ENCODE measurements at places on chromosomes 3 and 15.

DNA sequence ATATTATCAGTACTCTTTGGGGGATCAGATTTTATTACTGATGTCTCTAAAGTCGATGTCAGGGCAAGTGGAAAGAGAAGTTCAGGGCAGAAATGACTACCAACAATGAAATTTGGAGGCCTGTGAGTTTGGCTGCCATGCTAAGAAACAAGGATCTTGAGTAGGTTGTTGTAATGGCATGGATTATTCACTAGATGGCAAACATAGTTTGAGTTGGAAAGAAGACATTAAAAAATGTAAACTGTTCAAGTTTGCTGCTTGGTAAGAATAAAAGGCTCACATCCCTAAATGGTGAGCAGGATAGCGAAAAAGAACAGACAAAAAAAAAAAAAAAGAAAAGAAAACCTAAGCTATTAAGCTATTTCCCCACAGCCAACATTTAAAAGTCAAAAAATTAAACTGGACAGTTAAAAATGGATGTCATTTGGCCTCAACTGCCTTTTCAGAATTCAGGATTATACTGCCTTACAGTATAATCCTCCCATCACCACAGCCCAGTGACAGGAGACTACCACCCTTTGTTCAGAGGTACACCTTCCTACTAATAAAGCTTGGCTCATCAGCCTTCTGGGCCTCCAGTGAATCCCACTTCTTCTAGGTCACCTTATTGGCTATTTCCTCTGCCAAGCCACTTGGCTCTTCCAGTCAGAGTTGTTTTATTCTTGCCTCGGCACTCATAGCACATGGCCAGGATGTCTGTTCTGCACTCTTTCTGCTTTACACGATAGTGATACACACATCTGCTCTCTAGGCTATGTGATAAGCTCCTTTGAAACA, 163.7 kb downstream of the PLD1 start:
- no peaks in the 10 kb centered on the region for H3K36me3 ChIP-seq
- H3K4me3 ChIP-seq: no peak overlapping the region
- no peak for DNase-seq
- no peaks in the 10 kb centered on the region for H3K27me3 ChIP-seq

GRCh38 chr3:291646-292436, 95.3 kb downstream of the CHL1 start:
- no peak overlapping the region for H3K27ac ChIP-seq
- DNase-seq: no peak
- H3K27me3 ChIP-seq: no peaks in the 10 kb centered on the region
- no peaks in the 10 kb centered on the region for H3K36me3 ChIP-seq
- H3K4me3 ChIP-seq: no peak overlapping the region
- no peaks in the 10 kb centered on the region for H3K4me1 ChIP-seq

GRCh38 chr3:112623717-112624116, 17.2 kb downstream of the CCDC80 start:
- no peaks in the 10 kb centered on the region for H3K4me1 ChIP-seq
- no peaks in the 10 kb centered on the region for H3K36me3 ChIP-seq
- no peak overlapping the region for H3K27ac ChIP-seq

- H3K27ac ChIP-seq: no peak overlapping the region
- no peak for DNase-seq
- H3K4me1 ChIP-seq: no peaks in the 10 kb centered on the region
- peaks cover 87% of the 10 kb centered on the region for H3K36me3 ChIP-seq
- H3K27me3 ChIP-seq: no peaks in the 10 kb centered on the region
Measured at GRCh38 chr3:63991666-63992065, 31.6 kb downstream of the PSMD6 start.

DNA sequence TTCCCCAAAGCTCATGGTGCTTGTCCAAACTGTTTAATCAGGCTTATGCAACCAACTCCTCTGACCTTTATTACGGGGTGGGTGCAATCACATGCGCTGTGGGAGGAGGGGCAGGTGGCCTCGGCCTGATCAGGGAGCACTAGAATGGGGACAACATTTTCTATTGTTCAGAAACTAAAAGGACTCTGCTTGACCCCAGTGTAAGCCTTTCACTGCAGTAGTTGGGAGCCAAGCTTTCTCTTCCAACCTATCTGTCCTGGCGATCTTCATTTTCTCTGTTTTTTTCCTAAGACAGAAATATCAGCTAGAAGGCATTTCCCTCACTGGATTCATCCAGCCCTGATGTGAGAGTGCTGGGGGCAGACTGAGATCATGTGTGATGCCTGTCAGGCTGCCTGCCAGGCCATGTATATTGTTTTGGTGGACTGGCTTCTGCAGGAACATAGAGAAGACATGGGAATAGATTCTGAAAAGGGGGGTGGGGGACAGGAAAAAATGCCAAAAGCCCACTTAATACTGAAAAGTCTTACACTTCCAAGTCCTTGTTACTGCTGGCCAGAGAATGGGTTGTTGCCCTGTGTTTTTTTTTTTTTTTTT, 627.0 kb upstream of the TBL1XR1 start:
- no peaks in the 10 kb centered on the region for H3K27me3 ChIP-seq
- H3K4me1 ChIP-seq: no peaks in the 10 kb centered on the region
- H3K36me3 ChIP-seq: no peaks in the 10 kb centered on the region
- no peak overlapping the region for H3K4me3 ChIP-seq
- no peak overlapping the region for H3K27ac ChIP-seq
- DNase-seq: no peak

GRCh38 chr15:66941791-66942190, 123.6 kb upstream of the SMAD3 start:
- no peaks in the 10 kb centered on the region for H3K36me3 ChIP-seq
- no peaks in the 10 kb centered on the region for H3K27me3 ChIP-seq
- H3K4me3 ChIP-seq: no peak overlapping the region
- H3K27ac ChIP-seq: no peak overlapping the region

GRCh38 chr3:189529889-189530471, 101.2 kb upstream of the TP63 start:
- DNase-seq: no peak
- H3K36me3 ChIP-seq: no peaks in the 10 kb centered on the region
- no peaks in the 10 kb centered on the region for H3K27me3 ChIP-seq

GRCh38 chr3:149247929-149248691, 26.5 kb upstream of the CP start:
- H3K4me1 ChIP-seq: no peaks in the 10 kb centered on the region
- DNase-seq: no peak
- no peaks in the 10 kb centered on the region for H3K36me3 ChIP-seq
- H3K4me3 ChIP-seq: no peak overlapping the region
- H3K27me3 ChIP-seq: no peaks in the 10 kb centered on the region

GRCh38 chr3:29245441-29245840, 35.4 kb upstream of the RBMS3 start:
- no peaks in the 10 kb centered on the region for H3K27me3 ChIP-seq
- no peak overlapping the region for H3K27ac ChIP-seq
- no peak overlapping the region for H3K4me3 ChIP-seq
- no peaks in the 10 kb centered on the region for H3K4me1 ChIP-seq

DNA sequence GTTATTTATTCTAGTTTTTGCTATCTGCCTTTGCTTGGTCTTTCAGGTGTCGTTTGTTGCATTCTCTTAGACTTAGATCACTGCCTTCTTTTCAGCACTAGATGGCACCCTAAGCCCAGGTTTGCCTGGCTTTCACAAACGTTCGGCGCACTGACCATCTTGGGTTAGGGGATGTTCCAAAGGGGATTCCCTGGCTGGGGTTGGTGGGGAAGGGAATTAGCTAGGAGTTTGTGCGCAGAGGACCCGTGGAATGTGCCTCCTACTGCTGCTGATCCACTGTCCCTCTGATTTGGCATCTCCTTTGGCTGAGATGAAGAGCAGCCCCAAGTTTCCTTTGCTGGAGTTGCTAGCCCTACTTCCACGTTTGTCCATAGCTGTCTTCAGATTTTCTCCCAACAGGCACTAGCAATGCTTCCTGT, 33.9 kb downstream of the PFN2 start:
- H3K36me3 ChIP-seq: no peaks in the 10 kb centered on the region
- H3K4me3 ChIP-seq: no peak overlapping the region
- no peaks in the 10 kb centered on the region for H3K27me3 ChIP-seq

DNA sequence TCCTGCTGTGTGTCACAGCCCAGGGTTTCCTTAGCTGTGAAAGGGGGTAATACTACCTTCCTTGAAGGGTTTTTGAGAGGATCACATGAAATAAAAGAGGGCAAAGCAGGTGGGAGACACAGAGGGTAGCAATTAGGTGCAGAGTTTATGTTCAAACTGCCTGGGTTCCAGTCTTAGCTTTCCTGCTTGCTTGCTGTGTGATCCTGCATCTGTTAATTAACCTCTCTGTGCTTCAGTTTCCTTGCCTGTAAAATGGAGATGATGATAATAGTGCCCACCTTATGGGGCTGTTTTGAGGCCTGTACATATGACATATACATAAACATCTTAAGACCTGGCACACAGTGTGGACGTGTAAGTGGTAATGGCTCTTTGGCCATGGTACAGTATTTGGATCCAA, 35.0 kb downstream of the SPSB4 start:
- H3K4me3 ChIP-seq: no peak overlapping the region
- H3K27me3 ChIP-seq: no peaks in the 10 kb centered on the region
- H3K27ac ChIP-seq: no peak overlapping the region
- no peak for DNase-seq
- no peaks in the 10 kb centered on the region for H3K4me1 ChIP-seq
- no peaks in the 10 kb centered on the region for H3K36me3 ChIP-seq

GRCh38 chr3:212432-212831, 15.9 kb downstream of the CHL1 start:
- no peak overlapping the region for H3K4me3 ChIP-seq
- H3K4me1 ChIP-seq: no peaks in the 10 kb centered on the region
- no peaks in the 10 kb centered on the region for H3K36me3 ChIP-seq
- no peaks in the 10 kb centered on the region for H3K27me3 ChIP-seq

- no peak overlapping the region for H3K4me3 ChIP-seq
- no peaks in the 10 kb centered on the region for H3K36me3 ChIP-seq
- no peak for DNase-seq
- no peaks in the 10 kb centered on the region for H3K4me1 ChIP-seq
- no peak overlapping the region for H3K27ac ChIP-seq
- no peaks in the 10 kb centered on the region for H3K27me3 ChIP-seq
Measured at GRCh38 chr3:174777813-174778212, 81.3 kb upstream of the NAALADL2 start.

DNA sequence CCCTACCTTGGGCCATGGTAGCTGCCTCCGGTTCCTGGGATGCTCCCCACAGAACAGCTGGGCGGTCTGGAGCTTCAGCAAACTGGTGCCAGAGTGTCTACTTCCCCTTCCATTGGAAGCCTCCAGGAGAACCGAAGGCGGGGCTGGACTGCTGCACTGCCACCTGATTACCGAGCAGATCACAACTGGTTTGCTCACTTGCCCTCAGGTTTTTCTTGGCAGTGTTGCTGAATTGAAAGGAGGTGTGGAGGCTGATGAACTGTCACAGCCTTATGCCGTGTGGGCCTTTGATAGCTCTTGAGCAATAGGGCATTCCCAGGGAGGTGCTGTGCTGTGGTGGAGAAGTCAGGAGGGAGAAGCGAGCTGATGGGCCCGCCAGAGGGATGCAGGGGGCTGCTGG, at the start of gene TGM5:
Gene TGM5, minus strand, starts transcription at position 95 of the 400 bp plus-strand sequence. Its CDS starts 79 bp downstream, at position 16.
- H3K27ac ChIP-seq: no peak within 1 kb of the TSS
- H3K36me3 ChIP-seq: no peaks in the 10 kb centered on the region
- DNase-seq: no peak
- H3K27me3 ChIP-seq: no peaks in the 10 kb centered on the region

GRCh38 chr15:78387246-78388037, 47.3 kb downstream of the CRABP1 start:
- no peak for DNase-seq
- H3K4me3 ChIP-seq: no peak overlapping the region
- no peaks in the 10 kb centered on the region for H3K4me1 ChIP-seq

DNA sequence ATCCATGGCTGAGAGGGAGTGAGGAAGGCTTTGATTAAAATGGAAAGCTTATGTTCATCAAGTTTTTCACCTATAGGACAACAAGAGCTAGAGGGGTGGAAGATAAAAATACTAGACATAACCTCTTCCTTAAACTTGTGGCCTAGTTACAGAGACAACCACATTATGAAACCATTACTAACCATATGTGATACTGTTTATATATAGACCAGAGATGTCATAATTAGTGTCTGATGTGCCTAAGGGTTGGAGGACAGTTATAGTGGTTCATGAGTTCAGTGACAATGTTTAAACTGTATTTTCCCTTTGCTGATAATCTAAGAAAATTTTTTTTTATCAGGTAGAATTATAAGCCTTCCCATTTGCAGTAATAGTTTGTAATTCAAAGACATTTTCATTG, 23.7 kb downstream of the PHLDB2 start:
- H3K27ac ChIP-seq: no peak overlapping the region
- no peaks in the 10 kb centered on the region for H3K27me3 ChIP-seq
- DNase-seq: no peak
- no peaks in the 10 kb centered on the region for H3K36me3 ChIP-seq
- no peak overlapping the region for H3K4me3 ChIP-seq

DNA sequence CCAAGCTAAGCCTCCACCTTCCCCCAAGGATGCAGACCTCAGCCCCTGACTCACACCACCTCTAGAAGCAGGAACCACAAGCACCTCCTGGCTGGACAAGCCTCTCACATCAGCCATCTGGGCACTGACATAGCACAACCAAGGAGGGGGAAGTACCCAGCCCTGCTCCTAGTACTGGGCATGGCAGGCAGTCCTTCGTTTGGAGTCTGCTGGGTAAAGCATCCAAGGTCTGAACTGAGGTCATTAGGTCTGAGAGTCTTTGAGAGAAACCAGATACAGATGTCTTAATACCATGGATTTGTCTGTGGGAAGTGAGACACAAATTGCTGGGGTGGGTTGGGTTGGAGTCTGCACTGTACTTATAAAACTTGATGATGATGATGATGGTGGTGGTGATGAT, 61.8 kb downstream of the CCDC33 start:
- no peak overlapping the region for H3K4me3 ChIP-seq
- H3K36me3 ChIP-seq: no peaks in the 10 kb centered on the region
- DNase-seq: no peak
- H3K27ac ChIP-seq: no peak overlapping the region
- no peaks in the 10 kb centered on the region for H3K4me1 ChIP-seq
- no peaks in the 10 kb centered on the region for H3K27me3 ChIP-seq

- no peaks in the 10 kb centered on the region for H3K27me3 ChIP-seq
- H3K4me3 ChIP-seq: peak overlapping the region; percentile 88
- H3K27ac ChIP-seq: peak overlapping the region; percentile 92
- peaks cover 6% of the 10 kb centered on the region for H3K4me1 ChIP-seq
- no peak for DNase-seq
Measured at GRCh38 chr3:11717768-11718636, 74.3 kb upstream of the VGLL4 start.

- H3K4me1 ChIP-seq: no peaks in the 10 kb centered on the region
- no peak overlapping the region for H3K4me3 ChIP-seq
- H3K27ac ChIP-seq: no peak overlapping the region
- no peaks in the 10 kb centered on the region for H3K27me3 ChIP-seq
Measured at GRCh38 chr3:62229908-62230307, 143.4 kb downstream of the FEZF2 start.

DNA sequence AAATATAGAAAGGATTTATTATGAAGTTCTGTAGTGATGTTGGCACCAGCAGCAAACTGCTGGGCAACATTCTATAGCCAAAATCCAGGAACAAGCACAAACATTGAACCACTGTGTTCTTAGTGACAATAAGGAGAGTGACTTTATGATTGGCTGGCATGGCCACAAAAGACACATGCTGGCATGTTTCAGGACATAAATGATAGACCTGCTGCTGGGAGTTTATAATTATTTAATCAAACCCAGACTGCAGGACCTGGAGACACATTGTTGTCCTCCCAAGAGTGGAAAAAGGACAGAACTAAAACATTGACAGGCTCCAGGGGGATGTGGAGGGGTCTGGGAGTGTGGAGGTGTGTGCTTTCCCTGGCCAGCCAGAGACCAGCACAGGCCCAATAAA, 255.3 kb upstream of the LRTM1 start:
- H3K27me3 ChIP-seq: no peaks in the 10 kb centered on the region
- H3K4me3 ChIP-seq: no peak overlapping the region
- no peak for DNase-seq
- no peak overlapping the region for H3K27ac ChIP-seq
- no peaks in the 10 kb centered on the region for H3K36me3 ChIP-seq
